ENCODE measurements at places on chromosomes 2 and 18.

GRCh38 chr18:79378536-79379250, 17.0 kb upstream of the NFATC1 start:
- peak; percentile 26 for DNase-seq

DNA sequence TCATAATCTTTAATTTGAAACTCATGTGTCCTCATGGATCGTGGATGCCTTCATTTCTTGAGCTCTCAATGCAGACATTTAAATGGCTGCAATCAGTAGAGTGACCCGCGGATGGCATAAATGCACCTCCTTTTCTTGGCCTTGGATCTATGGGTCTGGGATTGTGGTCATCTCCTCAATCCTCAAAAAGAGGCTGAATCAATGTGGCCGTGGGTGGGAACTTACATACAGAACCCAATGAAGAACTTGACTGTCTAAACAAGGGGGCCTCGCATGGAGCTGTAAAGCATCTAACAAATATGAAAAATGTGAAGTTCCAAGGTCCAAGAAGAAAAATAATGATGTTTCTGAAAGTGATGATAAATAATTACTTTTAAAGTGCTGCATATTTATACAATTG, 2.9 kb downstream of the HOXD13 start:
- no peak for DNase-seq

DNA sequence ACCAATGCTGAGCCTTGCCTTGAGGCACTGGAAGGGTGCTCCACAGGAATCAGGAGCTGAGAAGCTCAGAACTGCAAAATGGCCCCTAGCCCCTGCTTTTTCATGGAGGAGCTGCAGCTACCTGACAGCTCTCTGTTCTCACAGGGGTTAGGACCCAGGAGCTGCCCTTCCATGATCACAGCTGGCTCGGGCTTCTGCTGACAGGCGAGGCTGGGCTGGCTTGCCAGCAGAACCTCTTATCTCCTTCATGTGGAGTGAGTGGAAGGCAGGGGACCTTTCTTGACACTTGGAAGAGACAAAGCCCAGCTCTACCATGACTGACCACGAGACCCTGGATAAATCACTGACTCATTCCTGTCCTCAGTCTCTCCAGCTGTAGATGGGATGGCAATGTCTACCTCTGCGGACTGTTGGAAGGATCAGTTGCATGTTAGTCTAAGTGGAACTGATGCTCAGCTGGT, 113.4 kb downstream of the CAPN13 start:
- no peak for DNase-seq

DNA sequence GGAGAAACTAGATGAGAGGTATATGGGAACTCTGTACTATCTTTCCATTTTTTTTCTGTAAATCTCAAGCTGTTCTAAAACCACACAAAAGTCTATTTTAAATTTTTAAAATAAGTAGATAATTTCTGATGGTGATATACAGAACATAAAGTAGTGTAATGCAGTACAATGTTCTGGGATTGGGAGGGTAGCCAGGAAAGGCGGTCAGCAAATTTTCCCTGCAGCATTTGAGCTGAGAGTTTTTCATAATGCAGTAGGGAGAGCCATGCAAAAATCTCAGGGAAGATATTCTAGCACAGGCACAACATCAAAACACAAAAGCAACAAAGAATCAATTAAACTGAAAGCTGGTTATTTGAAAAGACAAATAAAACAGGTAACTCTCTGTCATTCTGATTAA, 141.5 kb downstream of the NCKAP5 start:
- DNase-seq, result no peak

- DNase-seq, result no peak
Observed at GRCh38 chr2:29703336-29703735, 218.1 kb downstream of the ALK start.

DNA sequence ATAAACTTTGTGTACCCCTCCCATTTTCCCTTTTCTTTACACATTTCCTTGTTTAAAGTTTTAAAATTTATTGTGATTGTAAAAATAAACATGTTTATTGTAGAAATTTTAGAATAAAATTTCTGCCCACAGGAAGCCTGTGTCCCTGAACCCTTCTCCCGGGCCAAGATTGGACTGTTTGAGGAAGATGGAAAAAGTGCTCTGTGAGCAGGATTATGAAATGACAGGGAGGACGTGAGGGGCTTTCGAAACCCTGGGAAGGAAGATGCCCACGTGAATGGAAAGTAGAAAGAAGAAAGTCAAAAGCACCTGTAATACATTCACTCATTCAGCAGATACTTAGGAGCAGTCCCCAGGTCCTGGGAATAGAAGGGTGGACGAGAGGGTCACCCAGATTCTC, 25.4 kb upstream of the ATOH8 start:
- no peak for DNase-seq

DNA sequence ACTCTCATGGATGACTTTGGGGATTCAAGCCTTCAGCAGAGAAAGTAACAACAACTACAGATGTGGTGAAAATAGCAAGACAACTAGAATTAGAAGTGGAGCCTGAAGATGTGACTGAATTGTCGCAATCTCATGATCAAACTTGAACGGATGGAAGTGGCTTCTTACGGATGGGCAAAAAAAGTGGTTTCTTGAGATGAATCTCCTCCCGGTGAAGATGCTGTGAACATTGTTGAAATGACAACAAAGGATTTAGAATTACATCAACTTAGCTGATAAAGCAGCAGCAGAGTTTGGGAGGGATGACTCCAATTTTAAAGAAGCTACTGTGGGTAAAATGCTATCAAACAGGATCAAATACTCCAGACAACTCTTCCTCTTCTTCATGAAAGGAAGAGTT, 43.1 kb downstream of the AAK1 start:
- DNase-seq, result no peak

- DNase-seq, result no peak
Observed at GRCh38 chr2:195613922-195614321, 43.1 kb upstream of the SLC39A10 start.

- DNase-seq, result no peak
Observed at GRCh38 chr2:148928395-148928794, 53.4 kb downstream of the KIF5C start.

DNA sequence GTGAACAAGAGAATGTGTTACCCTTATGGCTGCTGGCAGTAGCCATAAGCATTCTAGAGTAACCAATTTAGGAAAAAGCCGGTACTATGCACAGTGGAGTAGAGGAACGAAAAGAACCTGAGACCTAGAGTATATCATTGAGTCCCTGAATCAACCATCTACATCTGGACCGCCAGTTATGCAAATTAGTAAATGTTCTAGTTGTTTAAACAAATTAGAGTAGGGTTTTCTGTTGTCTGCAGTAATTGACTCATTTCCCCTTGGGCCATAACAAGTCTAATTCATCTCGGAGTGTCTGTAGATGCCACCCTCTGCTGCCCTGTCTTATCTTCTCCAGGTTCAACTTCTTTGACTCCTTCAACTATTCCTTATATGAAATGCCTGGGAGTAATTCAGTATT, 60.1 kb upstream of the CAPN13 start:
- DNase-seq, result no peak

GRCh38 chr2:230751062-230751461, 38.4 kb downstream of the CAB39 start:
- DNase-seq, result no peak

- no peak for DNase-seq
Observed at GRCh38 chr18:56902653-56903052, 244.2 kb upstream of the BOD1L2 start.

GRCh38 chr18:69718912-69719547, 228.6 kb downstream of the CD226 start:
- no peak for DNase-seq

- DNase-seq, result no peak
Observed at GRCh38 chr2:216109962-216110614, 940 bp downstream of the XRCC5 start.

GRCh38 chr2:13821255-13821880, 811.1 kb upstream of the LRATD1 start:
- no peak for DNase-seq

- DNase-seq, result no peak
Observed at GRCh38 chr18:71887509-71887908, 656.6 kb downstream of the CBLN2 start.

DNA sequence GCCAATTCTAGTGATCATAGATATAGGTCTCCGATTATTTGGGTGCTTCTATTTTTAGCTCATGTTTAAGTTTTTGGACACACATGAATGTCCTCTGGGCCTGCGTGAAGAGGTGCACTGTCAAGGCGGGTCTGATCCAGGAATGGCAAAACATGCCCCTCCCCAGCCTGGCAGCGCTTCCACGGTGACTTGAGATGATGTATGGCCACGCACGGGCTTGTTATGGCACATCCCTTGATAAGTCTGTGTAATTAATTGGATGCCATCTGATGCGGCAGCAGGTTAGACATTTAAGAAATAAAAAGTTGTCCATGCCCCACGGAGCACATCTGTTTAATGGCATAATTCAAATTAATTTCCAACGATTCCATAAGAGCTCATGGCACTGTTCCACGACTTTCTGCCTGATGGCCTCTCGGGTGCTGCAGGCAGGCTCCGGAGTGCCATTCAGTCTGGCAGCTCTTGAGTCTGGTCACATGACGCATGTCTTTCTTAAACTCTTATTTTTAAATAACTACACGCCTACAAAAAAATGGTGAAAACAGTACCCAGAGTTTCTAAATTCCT, 151.4 kb downstream of the ACKR3 start:
- DNase-seq, result no peak

DNA sequence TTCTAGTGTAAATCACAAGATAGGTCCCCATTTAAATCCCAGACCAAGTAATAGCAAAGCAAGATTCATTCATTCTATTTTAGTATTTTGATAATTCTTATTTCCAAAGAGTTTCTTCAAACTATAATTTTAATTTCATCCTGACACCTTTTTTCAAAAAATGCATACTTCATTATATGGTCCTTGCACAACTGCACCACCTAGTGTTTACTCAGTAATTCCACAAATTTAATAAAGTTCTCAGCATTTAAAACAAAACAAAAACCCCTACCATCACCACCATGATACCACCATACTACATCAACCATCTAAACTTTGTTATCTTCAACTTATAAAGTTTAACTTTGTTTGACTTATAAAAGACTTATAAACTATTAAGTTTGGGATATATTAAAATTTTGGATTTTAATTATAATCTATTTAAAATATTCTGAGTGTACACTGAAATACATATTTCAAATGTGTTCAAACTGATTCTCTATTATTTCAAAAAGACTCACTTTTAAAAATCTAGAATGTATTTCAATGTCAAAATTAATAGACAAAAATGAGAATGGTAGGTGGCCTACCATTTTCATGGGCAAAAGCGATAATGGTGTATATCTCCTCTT, 44.2 kb downstream of the WDPCP start:
- no peak for DNase-seq

DNA sequence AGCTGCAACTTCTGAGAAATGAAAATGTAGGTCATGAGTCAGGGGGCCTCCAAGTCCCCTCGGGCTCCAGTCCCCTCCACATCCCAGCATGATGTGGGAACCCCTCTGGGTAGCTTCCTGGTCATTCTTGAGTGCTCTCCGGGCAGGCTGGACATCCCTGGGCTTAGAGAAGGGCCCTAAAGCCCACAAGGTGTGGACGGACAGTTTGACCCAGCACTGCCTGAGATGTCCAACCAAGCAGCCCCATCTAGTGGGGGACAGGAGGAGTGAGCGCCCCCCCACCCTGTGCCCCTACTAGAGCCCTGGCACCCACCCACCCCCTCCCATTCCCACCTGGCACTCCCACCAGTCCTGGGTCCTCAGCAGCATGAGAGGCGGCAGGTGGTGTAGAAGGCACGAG, 46.0 kb downstream of the CYP27C1 start:
- DNase-seq, result no peak

DNA sequence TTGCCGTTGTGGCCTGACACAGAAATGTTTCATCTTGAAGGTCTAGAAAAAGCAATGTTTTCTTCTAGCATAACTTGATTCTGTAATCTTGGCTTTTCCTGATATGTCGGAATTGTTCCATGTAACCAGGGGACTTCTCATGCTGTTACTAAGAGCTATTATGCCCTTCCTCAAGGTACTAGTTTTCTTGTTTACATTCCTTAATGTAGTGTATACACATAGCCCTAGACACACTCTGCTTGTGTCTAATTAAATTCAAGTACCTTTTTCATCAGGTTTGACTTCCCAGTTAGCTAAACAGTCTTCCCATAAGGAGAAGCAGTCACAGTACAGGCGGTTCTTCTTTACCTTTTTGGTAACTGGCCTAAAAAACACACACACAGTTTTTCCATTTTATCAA, 122.8 kb upstream of the MSH6 start:
- no peak for DNase-seq

- DNase-seq, result no peak
Observed at GRCh38 chr2:42844366-42844765, 52.0 kb upstream of the HAAO start.

GRCh38 chr2:46383113-46383395, 85.8 kb downstream of the EPAS1 start:
- DNase-seq, result no peak

- DNase-seq, result no peak
Observed at GRCh38 chr2:6177811-6178210, 485.6 kb downstream of the SOX11 start.

DNA sequence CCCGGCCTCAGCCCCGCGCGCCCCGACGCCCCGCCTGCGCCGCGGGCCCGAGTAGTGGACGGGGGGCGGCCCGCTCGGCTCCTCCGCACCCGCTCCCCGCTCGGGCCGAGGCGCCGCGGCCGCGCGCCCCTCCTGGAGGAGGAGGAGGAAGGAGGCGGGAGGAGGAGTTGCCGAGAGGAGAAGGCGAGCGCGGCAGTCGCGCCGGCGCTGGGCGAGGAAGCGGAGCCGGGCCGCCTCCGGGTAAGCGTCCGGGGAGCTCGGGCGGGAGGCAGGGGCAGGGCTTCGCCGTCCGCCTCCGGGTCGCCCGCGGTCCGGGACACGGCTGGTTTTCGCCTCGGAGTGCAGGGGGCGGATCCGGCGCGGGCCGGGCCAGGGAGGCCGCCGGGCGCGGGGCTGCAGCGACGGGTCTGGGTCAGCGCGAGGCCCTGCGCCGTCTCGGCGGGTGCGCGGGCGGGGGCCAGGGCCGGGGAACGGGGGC, at the start of gene SOCS6:
TSS of gene SOCS6 (plus strand) at position 195 of the 478 bp plus-strand sequence. CDS start 35,624 bp downstream, outside the sequence.
- DNase-seq, result no peak

GRCh38 chr2:209974576-209974975, 27.9 kb upstream of the RPE start:
- DNase-seq, result no peak

- DNase-seq, result no peak
Observed at GRCh38 chr2:207594731-207595130, 30.5 kb downstream of the METTL21A start.

All from GM12878 (cell line).